ENCODE measurements at places on chromosomes 12 and 14.

GRCh38 chr12:110597885-110598284 is 14.8 kb upstream of the PPTC7 start:
- DNase-seq = no peak

- no peak for DNase-seq
These were observed 30.8 kb upstream of the SOCS2 start for GRCh38 chr12:93541578-93542225.

GRCh38 chr14:94819531-94819930 is 49.6 kb upstream of the GSC start:
- no peak for DNase-seq

DNA sequence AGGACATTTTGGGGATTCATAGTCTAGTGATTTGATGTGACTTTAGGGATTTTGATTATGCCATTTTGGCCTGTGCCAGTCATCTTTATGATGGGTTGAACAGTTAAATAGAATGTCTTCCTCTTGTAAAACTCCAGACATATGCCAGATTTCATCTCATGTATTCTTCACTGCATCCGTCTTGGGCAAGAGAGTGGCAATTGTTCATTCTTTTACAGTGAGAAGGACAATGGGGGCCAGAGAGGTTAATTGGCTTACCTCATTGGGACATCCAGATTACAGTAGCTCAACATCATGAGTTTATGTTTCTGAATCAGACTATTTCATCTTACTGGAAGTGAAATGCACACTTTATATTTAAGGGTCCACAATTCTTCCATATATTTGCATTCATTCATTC is 108.2 kb upstream of the SLC38A2 start:
- DNase-seq = no peak

DNA sequence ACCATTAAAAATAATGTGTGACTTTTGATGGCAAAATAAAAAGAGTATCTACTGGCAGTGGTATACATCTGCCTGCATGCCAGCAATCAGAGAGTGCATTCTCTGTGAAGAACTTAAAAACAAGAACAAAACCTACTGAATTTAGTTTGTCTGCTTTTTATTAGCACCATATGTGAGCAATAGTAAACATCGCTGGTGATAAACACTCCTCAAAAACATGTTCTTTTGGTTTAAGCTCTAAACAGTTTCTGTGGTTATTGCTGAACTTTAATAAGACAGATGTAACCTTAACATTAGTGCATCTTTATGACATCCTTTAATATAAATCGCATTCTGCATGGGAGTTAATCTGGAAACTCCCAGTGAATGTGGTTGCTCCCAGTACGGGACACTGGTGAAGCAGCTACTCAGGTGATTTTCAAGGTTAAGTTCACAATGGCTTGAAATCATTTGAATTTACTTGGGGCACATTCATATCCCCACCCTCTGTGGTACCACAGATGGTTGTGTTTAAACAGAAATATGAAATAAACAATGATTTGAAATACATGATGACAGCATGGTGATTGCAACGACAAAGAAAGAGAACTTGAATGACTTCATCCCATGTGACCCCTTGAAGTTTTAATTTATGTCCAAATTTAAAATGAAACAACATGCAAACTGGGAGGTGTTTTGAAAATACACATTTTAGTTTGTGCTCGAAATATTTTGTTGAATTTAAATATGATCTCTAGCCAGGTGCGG is 285.9 kb downstream of the FOXN3 start:
- DNase-seq = no peak

- no peak for DNase-seq
These were observed 217.1 kb downstream of the BTG1 start for GRCh38 chr12:91928501-91928900.

GRCh38 chr12:47307680-47308399 is 228.1 kb upstream of the AMIGO2 start:
- peak; percentile 78 for DNase-seq

DNA sequence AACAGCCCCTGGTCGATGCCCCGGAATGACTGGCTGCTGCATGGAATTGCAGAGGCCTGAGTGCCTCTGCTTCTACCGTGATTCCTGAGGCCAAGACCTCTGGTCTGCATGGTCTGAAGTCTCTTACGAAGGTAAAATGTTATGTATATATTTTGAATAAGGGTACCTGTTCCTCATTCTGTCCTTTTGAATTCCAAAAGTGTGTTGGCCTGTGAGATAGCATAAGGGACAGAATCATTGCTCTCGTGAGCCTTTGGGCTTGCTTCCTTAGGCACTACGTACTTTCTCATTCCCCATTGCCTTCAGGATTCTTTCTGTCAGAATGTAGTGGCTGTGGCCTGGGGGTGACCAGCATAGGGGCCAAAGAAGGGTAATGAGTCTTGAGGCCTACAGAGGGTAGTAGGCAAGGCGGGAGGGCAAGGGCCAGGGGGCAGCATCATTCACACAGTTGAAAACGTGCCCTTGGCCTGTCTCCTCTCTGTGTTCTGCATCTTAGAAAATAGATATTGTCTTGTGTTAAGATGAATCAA is 19.5 kb downstream of the TRAF3 start:
- DNase-seq = no peak

DNA sequence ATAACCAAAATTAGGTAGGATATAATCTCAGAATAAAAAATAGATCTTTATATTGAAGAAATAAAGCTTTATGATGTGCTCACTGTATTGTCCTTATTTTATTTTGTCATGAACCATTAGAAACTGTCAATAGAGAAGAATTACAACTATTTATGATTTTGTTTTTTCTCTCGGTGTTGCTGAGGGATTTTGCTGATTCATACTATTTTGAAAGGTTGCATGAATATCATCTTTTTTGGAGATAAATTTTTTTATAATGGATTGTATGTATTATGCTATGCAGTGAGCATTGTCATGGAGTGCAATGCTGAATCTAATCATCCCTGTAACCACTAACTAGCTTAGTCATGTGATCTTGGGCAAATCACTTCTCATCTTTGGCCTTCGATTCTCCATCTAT is 15.0 kb downstream of the SLC39A9 start:
- no peak for DNase-seq

DNA sequence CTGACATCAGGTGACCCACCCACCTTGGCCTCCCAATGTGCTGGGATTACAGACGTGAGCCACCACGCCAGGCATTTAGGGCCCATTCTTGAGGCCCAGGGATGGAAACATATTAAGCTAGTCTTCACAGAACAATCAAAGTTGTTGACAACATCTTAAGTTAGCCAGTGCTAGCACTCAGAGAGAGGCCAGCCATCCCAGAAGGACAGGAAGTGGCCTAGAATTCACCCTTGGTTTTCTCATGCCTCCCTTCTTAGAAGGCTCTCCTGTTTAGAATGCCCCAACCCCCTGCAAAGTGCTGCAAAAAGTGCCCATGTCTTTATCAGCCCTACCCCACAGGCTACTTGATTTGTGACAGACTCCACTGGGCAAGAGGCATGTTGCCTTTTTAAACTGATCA is 12.1 kb upstream of the OR6J1 start:
- no peak for DNase-seq

DNA sequence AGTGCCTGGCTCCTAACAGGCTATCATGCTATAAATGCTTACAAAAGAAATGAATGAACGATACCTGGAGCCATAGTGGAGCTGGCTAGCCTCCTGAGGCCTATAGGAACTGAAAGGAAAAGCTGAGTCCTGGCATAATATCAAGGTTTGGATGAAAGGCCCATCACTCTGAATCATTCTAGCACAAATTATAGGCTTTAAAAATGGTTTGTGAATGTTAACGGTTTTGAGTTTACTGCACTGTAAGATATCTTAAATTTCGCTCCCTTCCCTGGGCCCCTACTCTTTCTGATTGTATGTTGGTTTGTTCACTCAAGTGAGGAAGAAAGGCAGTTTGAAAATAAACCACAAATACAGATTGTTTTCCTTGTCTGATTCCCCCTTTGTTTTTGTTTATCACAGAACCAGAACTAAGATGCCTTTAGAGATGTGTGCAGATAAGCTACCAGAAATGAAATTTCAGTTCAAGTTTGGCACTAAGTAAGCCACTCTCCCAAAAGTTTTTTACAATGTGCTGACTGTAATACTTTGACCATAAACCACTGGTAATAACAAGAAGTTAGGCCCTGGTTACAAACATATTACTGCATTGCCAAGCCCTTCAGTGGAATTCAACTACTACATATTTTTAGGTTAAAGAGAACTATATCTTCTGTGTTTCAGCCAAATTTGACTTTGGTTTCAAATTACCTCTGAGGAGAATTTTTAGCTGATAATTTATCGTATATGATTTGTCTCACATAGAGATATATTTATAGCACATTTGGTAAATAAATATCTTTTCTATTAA is 89.5 kb downstream of the ALX1 start:
- DNase-seq = no peak

DNA sequence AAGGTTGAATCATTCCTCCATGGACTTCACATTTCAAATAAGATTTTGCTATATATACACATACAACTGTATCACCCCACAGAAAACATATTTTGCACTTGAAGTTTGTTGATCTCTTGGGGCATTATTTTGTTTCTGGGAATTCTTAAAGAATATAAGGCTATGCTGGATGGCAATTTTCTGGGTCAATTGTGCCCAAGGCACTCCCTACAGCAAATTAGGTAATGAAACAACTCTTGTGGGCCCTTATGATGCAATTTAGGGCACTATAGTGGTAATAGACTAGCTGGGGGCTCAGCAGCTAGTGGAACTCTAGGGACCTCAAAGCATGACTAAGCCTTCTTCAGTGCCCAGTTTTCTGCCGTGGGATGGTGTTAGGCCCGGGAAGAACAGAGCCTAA is 444.4 kb downstream of the NRXN3 start:
- DNase-seq = no peak

GRCh38 chr14:56358275-56358674 is 221.3 kb upstream of the TMEM260 start:
- DNase-seq = no peak

DNA sequence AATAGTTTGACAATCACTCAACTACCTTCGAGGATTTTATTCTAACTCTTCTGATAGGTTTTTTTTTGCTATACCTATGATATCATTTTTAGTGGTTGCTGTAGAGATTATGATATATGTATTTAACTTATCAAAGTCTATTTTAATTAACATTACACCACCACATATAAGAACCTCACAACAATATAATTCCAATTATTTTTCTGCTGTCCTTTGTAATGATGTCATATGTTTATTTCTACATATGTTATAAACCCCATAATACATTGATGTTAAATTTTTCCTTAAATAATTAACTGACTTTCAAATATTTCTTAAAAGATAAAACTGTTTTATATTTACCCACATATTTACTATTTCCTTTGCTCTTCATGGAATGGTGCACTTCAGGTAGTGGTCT is 103.4 kb upstream of the KITLG start:
- no peak for DNase-seq

GRCh38 chr12:58346032-58346632 is 404.8 kb downstream of the ATP23 start:
- peak; percentile 63 for DNase-seq

DNA sequence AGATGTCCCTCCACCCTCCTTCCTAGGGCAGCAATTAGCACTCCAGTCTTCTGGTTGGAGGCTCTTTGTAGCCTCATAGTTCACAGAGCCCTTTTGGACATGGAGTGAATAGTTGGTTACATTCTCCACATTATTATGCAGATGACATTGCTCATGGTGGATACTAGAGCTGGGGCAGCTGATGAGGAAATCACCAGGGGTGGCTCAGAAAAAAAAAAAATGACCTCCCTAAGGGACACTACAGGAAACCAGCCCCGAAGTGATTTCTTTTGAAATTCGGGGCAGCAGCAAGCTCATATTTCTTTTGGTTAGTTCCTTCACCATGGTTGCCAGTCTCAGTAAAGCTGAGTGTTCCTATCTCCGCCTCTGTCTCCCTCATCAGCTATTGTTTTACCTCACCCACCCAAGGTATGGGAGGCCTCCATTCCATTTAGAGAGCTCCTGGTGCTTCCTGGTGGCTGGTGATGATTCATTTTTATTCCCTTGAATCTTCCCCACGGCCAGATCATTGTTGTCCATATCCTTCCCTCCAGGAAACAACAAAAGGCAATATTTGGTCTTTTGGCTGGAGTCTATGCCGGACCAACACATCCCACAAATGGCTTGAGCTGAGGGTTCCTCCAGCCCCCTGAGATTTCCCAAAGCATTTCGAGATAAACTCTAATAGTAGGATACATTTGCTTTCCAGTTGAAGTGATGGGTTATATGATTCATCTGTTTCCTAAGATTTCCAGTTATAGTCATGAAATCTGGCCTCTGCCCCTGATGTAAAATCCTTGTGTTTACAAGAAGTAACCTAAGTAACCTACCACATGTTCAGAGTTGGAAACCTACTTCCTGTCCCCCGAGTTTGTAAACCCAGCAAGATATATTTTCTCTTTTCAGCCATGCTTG is 56.2 kb upstream of the NID2 start:
- DNase-seq = peak; percentile 38

GRCh38 chr14:59863806-59864525 is 6.6 kb downstream of the RTN1 start:
- DNase-seq = no peak

- DNase-seq = no peak
These were observed 307.6 kb upstream of the FBXO33 start for GRCh38 chr14:39739796-39740195.

Measured in RCC 7860 (cell line).